Left colon (tissue), 2 donors: ENCODE measurements at places on chromosomes 4 and X. TPM values are rescaled to one million over a fixed set of nuclear protein-coding genes. Genes with fewer than 3 reads are reported as not detected.
A peak's percentile ranks its signal among the peaks of the same experiment; 100 is the strongest.

STARD8 gene
- total RNA-seq = 2.3 TPM

SHROOM2 gene
- total RNA-seq = 8.1 TPM

EDNRA gene
- 1.3 TPM for total RNA-seq

DDX53 gene
- total RNA-seq = not detected

SHISA3 gene
- total RNA-seq = 1.9 TPM

MND1 gene
- total RNA-seq = 2.5 TPM

MAGEH1 gene
- 8.3 TPM for total RNA-seq

TAF7L gene
- total RNA-seq = not detected

LRRC66 gene
- 10.2 TPM for total RNA-seq

TCEAL7 gene
- 1.3 TPM for total RNA-seq

TMPRSS11F gene
- not detected for total RNA-seq

MAGEA4 gene
- not detected for total RNA-seq

ZXDA gene
- total RNA-seq = 3.8 TPM

SPANXN4 gene
- total RNA-seq = not detected

DNA sequence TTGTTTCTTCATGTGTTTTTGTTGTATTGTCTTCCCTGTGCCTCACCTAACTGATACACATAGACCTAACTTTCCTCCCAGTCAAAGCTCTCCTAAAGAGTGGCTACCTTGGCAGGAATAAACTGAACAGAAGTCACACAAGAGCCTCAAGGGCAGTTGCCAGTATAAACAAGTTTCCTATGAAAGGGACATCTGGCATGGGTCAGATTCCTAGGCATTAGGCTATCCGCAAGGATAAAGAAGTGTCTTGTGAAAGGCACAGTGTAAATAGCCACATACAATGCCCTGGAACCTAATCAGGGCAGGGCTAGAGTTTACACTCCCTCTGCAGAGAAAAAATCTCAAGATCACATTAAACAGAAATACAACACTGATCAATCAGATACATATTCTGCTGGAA lies 220.8 kb downstream of the SPANXN3 start:
- DNase-seq = no peak

DNA sequence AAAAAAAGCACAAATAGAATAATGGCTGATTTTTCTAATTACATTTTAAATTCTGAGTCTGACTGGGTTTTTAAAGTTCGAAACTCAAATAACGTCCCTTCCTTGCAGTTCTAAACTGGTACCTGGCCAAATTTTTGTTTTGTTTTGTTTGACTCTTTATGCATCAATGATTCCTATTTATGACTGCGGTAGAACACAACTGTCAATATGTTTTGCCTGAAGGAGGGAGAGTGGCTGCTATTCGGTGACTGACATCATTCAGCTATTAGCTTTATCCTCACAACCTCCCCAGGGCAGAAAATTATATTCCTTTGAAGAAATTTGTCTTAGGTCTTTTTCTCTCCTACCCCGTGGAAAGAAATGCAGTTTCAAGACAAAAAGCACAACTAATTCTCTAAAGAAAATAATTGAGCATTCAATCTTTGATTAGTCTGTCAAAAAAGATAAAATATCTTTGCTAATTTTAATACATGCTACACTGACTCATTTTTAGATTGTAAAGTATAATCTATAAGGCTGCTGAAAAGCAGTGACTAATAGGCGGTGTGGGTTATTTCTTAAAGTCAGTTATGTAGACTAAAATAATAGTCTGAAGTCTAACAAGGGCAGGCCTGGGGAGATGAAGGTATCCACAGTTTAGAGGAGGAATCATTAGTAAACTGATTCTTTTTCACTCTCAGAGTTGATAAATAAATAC lies 61.9 kb downstream of the TMEM150C start:
- DNase-seq = no peak

GRCh38 chr4:122814426-122814825 lies 12.2 kb upstream of the FGF2 start:
- DNase-seq = no peak

DNA sequence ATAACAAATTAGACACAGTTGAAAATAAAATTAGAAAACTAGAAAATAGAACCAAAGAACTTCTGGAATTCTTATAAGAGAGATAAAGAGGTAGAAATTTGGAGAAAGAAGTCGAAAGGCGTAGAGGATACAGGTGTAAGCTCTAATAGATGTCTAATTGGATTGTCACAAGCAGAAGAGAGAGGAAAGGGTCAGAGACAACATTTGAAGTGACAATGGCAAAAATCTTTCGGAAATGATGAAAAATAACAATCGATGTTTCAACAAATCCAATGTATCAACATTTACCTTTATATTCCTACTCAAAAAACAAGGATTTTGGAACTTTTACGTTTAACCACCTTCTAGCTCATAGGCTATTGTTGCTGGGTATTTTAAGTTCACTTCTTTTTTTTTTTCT lies 3.8 kb downstream of the CXCL8 start:
- no peak for DNase-seq

DNA sequence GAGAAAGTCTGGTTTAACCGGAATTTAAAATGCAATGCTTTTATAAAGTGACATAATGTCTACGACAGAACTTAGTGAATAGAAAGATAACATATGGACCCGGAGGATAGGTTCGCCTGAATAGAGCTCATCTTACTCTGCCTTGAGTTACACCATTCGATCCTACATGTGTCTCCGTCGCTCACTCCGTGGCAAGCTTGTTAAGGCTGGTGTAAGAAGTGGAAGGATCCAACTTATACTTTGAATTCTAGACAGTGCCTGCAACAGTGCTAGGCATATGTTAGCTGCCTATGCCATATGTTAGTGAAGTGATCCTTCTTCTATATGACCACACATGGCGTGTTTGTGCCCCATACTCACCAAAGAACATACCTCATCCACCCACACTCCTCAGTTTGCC lies 50.9 kb downstream of the SEL1L3 start:
- DNase-seq = no peak

- DNase-seq = no peak
These were observed 138.7 kb downstream of the VSIG4 start for GRCh38 chrX:65900850-65901844.

GRCh38 chrX:17596546-17597205 lies 140.6 kb upstream of the SCML1 start:
- DNase-seq = no peak

GRCh38 chr4:118994030-118994429 lies 105.4 kb downstream of the SYNPO2 start:
- DNase-seq = peak; percentile 36

DNA sequence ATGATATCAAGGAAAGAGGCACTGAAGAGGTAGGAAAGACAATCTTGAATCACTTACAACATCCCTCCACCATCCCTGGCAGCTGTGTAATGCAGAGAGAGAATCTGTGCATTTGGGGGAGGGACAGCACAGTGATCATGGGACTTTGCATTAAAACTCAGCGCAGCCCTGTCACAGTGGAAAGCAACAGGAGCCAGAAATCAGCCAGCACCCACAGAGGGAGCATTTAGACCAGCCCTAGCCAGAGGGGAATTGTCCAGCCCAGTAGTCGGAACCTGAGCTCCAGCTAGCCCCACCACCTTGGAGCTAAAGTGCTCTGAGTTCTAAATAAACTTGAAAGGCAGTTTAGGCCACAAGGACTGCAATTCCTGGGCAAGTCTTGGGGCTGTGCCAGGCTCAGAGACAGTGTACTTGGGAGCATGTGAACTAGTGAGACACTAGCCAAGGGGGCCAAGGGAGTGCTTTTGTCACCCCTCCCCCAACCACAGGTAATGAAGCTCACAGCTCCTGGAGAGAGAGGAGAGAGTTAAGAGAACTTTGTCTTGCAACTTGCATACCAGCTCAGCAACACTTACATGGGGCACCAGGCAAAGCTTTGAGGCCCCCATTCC lies 83.9 kb upstream of the FAM241A start:
- no peak for DNase-seq

DNA sequence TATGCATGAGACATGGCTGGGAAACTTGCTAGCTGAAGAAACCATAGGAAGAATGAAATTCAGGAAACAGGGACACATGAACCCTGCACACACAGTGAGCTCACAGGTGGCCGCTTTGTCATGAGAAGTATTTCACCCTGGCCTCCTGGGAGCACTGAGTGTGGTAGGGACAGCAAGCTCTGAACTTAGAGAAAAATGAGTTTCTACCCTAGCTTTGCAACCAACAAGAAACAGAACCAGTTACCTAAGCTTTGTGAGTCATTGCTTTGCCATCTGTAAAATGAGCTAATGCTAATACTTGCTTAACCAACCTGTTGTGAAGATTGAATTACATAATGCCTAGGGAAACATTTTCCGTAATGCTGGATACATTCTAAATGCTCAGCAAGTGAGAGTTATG lies 206.6 kb upstream of the HS3ST1 start:
- no peak for DNase-seq

GRCh38 chr4:25953740-25954139 lies 39.7 kb downstream of the SMIM20 start:
- no peak for DNase-seq

DNA sequence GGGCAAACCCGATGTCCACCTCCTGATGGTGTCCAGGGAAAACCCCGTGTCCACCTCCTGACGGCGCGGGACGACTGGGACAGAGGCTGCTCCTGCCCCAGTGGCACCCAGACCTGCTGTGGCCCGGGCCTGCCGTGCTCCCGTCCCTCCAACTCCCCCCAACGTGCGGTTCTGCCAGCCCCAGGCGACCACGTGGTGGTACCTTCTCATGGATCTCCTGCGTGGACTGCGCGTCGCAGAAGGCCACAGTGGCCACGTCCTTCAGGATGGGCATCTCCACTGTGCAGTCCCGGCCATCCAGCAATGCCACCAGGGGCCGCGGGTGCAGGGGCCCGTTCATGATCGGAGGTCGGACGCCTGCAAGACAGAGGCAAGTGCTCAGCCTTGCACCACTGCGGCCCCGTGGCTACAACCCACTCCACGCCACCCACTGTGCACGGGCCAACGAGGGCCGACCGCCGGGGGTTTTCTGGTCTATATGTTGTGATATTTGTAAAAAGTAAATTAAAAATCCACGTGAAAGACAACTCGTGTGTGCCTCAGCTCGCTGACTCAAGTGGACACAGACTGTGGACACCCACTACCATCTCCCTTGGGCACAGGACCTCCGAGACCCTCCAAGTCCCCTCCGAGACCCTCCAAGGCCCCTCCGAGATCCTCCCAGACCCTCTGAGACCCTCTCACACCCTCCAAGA lies 10.8 kb downstream of the CTBP1 start:
- no peak for DNase-seq
